Cardiac septum (tissue), 1 donor: ENCODE measurements at places on chromosomes 13 and 19. TPM values are rescaled to one million over a fixed set of nuclear protein-coding genes. Genes with fewer than 3 reads are reported as not detected.

DNA sequence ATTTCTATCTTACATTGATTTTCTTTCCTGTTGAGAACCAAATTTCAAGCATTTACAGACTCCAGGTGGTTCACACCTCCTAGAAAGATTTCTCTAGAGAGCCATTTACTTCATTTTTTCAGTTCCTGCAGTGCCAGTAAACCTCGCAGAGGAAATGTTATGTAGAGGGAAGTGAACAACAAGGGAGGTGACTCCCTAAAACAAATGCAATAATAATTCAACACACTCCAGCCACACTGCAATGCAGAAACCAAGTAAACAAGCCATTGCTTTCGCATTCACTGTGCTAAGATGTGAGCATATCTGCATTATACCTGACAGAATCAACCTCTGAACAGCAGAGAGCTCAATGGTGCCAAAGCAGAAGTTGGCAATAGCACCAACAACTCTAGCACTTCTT is 215.1 kb downstream of the RBM26 start:
- DNase-seq = no peak

DNA sequence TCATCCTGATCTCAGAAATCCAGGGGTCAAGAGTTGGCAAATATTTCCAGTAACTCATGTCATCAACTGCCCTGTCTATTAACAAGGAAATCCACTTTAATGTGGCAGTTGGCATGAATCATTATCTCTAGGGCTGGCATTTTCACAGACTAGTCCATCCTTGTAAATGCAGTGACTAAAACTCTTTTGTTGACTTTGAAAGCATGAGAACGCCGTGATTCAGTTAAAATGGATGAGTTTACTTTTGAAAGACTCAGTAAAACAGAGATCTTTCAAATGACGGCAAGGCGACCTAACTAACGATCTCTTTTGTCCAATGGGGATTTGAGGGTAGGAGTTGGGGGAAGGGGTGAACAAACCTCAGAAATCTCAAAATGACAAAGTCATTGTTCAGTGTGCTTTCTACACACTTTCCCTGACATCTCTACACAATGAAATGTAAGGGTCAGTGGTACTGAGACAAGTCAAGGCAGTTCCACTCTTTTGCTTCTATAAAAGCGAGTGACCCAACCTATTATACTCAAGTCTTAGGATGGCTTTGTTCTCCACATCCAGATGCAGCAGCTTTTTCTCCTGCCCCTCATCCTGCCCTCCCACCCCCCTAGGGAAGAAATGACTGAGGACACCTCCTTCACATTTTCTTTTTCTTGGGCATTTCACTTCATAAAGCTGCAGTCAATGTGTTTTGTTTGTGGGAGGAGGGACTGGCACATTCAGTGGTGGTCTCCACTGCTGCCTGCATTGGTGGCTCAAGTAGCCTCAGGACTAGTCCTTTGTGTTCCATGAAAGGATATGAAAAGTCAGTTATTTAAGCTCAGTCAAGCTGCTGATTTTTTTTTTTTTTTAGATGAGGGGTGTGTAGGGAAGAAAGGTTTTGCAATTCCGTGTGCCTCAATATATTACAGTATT is 200.5 kb downstream of the ABCC4 start:
- DNase-seq = no peak

- no peak for DNase-seq
Observed at GRCh38 chr19:35206379-35206778, 22.2 kb downstream of the FAM187B start.

DNA sequence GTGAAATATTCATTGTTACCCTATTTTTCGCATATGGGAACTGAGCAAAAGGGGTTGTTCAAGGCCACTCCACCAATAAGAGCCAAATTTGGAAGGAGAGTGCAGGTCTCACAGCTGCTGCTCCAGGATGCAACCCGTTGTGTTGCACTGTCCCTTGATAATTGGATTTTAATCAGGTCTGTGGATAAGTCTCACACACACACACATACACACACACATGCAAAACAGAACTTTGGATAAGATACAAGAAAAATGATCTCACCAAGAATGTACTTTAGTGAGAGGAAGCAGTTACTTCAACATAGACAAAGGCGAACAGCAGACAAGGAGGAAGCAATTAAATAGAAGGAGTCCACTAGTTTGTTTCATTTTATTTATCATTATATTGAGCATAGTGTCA is 127.3 kb upstream of the EDNRB start:
- DNase-seq = no peak

GRCh38 chr19:3813473-3814392 is 27.6 kb upstream of the MATK start:
- DNase-seq = no peak

The KLHL1 gene
- not detected for total RNA-seq

DNA sequence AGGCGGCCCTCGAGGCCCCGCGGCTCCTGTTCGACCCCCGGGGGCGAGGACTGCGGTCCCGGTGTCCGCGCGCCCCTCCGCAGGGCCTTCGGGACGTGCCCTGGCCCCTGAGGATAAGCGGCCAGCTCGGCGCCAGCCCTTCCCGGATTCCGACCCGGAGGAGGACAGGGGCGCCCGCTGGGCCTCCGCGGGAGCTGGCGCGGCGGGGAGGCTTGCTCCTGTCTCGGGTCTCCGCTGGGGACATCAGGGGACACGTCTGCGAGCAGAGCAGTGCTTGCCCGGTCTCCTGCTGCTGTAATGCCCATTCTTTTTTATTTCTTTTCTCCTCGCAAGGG is 829 bp downstream of the B3GLCT start:
- no peak for DNase-seq

DNA sequence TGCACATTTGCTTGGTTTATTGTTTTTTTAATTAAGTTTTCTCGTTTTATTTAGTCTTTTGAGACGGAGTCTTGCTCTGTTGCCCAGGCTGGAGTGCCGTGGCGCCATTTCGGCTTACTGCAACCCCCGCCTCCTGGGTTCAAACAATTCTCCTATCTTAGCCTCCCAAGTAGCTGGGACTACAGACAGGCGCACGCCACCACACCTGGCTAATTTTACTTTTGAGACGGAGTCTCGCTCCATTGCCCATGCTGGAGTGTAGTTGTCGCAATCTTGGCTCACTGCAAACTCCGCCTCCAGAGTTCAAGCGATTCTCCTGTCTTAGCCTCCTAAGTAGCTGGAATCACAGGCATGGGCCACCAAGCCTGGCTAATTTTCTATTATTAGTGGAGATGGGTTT is 1.3 kb downstream of the RPS9 start:
- DNase-seq = no peak

The LIM2 gene
- total RNA-seq = not detected

GRCh38 chr19:42079886-42080763 is 4.2 kb downstream of the ZNF574 start:
- no peak for DNase-seq

DNA sequence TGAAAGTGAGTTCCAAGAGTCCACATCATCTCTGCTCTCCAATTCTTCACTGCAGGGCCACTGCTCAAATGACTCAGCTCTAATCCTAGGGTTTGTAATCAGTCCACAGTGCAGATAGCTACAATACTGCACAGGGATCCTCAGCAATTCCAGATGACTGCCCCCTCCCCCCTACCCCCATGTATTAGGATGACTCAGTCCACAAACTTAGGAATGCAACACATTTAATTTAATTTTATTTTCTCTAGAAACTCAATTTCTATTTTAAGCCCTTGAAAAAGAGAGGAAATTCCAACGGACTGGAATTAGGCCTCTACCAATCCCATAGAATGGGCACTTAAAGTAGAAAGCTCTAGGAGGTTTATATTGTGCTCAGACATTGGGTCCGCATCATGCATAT is 173.8 kb upstream of the SOX21 start:
- no peak for DNase-seq

DNA sequence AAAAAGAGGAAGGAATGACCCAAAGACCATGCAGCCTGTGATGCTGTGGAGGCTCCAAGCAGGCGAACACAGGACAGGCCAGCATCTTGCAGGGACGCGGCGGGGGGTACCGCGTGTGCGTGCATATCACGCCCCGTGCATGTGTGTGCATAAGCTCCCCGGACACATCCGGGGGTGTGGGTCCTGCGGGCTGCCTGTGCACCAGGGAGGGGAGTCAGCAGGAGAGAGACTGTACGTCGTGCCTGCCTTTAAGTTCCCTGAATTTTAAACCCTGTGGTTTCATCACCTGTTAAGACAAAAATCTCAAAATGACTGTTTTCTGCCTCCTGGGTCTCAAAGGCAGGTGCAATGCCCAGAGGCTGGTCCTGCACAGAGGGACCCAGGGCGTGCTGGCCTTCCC is 16.6 kb downstream of the ADAT3 start:
- DNase-seq = no peak

The COL4A2 gene
- total RNA-seq = 165 TPM

The FBXW9 gene
- 2.2 TPM for total RNA-seq

DNA sequence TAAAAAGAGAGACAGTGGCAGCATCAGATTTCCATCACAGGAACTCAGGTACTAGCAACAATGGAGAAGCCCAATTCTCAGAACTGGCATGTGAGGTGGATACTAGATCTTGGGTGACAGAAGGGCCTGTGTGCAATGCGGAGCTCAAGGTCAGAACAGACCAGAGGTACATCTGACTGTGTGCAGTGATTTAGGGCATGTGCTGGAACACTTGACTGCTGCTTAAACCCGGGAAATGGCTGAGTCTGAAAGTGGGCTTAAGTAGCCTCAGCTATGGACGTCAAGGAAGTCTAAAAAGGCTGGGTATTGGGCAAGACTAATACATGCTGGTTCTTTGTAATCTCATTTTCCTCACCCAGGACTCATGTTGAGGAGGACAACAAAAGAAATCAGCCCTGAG is 182.2 kb downstream of the LACC1 start:
- DNase-seq = no peak

The RFPL4A gene
- total RNA-seq = 0.46 TPM

DNA sequence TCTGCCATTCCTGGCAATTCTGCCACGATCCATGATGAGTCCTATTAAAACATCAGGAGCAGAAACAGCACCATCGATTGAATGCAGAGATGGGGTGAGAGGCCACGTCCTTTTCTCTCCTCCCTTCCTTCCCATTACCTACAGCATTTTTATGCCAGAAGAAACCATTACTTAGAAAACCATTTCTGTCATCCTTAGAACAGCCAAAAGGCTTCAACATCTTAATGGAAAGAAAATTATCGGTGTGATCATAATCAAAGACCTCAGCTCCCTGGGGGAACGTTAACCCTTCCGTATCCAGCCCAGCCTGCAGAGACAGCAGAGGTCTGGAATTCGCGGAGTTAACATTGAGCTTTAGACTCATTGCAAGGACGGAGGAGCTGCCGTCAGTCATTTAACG is 56.0 kb upstream of the SIAH3 start:
- no peak for DNase-seq

GRCh38 chr19:916645-917322 is 349 bp upstream of the KISS1R start:
- no peak for DNase-seq

DNA sequence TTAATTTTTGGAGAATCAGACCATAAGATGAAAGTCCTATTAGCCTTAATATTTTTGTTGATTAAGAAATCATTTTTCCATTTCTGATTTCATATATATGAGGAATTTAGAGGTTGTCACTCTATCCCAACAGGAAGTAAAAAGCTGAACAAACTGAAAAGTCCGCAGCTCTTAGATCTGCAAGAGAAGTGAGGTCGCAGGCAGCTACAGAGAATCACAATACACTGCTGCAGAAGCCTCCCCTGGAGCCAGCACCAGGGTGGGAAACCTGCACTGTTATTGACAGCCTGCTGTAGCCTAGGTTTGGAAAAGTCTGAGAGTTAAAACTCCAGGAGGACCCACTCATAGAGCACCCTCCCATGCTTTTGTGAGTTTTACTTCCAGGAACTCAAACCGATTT is 29.9 kb downstream of the TNFRSF19 start:
- DNase-seq = no peak

- no peak for DNase-seq
Observed at GRCh38 chr19:4929186-4929585, 19.9 kb downstream of the UHRF1 start.

DNA sequence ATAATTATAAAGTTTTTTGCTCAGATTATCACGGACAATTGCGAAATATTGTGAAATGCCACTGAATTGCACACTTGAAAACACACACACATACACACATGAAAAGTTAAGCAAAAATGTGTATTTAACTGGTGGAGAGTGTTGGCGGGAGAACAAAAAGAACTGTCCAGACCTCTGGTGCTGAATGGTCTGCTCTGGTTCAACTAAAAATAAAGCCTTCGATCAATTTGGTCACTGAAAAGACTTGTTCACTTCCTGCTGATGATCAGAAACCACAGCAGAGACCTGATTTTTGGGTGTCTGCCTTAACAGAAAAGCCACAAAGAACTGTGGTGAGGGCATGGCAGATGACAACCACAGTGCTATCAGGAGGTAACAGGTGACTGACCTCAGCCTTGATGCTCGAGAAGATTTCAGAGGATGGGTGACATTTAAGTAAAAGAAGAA is 4.0 kb upstream of the IGFL1 start:
- no peak for DNase-seq

GRCh38 chr19:2315818-2316353 is 7.9 kb upstream of the LINGO3 start:
- DNase-seq = peak; percentile 93

The DIAPH3 gene
- total RNA-seq = 0.38 TPM

- DNase-seq = no peak
Observed at GRCh38 chr13:101917833-101918661, 465.6 kb downstream of the ITGBL1 start.

DNA sequence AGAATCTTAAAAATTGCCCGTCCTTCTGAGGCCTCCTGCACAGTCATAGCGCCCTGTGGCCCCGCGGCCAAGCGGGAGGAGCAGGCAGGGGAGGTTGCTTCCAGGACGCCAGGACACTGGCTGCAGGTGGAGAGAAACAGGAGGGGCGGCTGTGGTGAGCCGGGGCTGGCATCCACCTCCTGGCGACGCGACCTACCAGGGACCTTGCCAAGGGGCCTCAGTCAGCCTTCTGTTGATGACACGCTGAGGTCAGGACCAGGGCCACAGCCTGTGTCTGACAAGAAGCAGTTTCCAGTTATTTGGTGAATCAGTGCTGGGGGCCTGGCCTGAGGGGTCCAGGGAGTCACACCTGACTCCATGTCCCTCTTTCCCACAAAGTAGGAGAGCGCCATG is 13.3 kb upstream of the MKNK2 start:
- DNase-seq = no peak

GRCh38 chr13:34383728-34384127 is 558.3 kb upstream of the NBEA start:
- no peak for DNase-seq

GRCh38 chr19:35212241-35212640 is 16.3 kb downstream of the FAM187B start:
- DNase-seq = no peak

- no peak for DNase-seq
Observed at GRCh38 chr13:75258159-75258782, 223.7 kb downstream of the TBC1D4 start.

- DNase-seq = no peak
Observed at GRCh38 chr19:49555600-49556411, 24.6 kb downstream of the NOSIP start.

GRCh38 chr13:111971891-111972780 is 94.8 kb upstream of the SOX1 start:
- peak; percentile 63 for DNase-seq

DNA sequence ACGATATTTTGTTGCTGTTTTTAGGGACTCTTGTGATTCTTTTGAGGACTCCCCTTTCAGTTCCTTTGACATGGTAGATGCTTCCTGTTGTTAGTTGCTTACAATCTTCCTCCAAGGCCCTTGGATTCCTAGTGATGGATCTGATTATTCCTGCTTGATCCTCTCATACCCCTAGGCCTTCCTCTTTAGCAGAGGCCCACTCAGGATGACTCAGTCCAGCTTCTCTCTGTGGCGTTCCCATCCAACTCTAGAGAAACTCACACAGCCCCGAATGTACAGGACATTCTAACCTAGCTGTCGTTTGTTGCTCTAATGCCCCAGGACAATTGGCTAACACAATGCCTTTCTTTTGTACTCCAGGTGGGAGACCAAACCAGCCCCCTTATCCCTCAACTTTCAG is 191.4 kb downstream of the POSTN start:
- DNase-seq = no peak
